Activated T-cell treated with anti-CD3 and anti-CD28 coated beads, Interleukin-2, amount 50 U/mL, for 72 hours (primary cell): ENCODE measurements at places on chromosomes 13 and 19. TPM values are rescaled to one million over a fixed set of nuclear protein-coding genes. Genes with fewer than 3 reads are reported as not detected.
A peak's percentile ranks its signal among the peaks of the same experiment; 100 is the strongest.

DNA sequence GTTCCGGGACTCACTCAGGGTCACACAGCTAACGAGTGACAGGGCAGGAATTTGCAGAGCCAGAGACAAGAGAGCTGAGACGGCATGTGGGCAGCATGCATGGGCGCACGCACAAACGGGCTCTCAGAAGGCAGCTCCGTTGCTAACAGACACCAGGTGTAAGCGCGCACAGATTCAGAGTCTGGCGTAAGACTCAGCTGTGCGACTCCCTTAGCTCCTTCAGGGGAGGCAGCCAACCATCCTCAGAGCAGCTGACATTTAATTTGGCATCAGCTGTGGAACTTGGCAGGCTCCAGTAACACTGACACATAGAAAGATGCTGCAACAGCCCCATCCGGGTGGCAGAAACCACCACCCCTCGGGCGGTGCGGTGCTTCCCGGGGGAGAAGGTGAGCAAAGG, 7.5 kb upstream of the TM6SF2 start:
- H3K4me1 ChIP-seq = no peaks in the 10 kb centered on the region
- H3K4me3 ChIP-seq = no peak overlapping the region
- no peak overlapping the region for H3K27ac ChIP-seq
- H3K36me3 ChIP-seq = peaks cover 21% of the 10 kb centered on the region
- DNase-seq = no peak

GRCh38 chr19:16562608-16563025, 9.6 kb downstream of the SLC35E1 start:
- H3K27ac ChIP-seq = no peak overlapping the region
- DNase-seq = no peak
- peaks cover 11% of the 10 kb centered on the region for H3K36me3 ChIP-seq
- peaks cover 12% of the 10 kb centered on the region for H3K4me1 ChIP-seq

- H3K4me1 ChIP-seq = peaks cover 11% of the 10 kb centered on the region
- H3K4me3 ChIP-seq = no peak overlapping the region
- peaks cover 1% of the 10 kb centered on the region for H3K36me3 ChIP-seq
- DNase-seq = no peak
- H3K27me3 ChIP-seq = no peaks in the 10 kb centered on the region
These were observed 10.3 kb downstream of the DDA1 start for GRCh38 chr19:17319473-17320238.

GRCh38 chr13:42083138-42083770, 34.8 kb downstream of the DGKH start:
- H3K4me3 ChIP-seq = peak overlapping the region; percentile 67
- peaks cover 9% of the 10 kb centered on the region for H3K4me1 ChIP-seq
- no peak for DNase-seq
- peaks cover 15% of the 10 kb centered on the region for H3K36me3 ChIP-seq
- peak overlapping the region; percentile 80 for H3K27ac ChIP-seq

- H3K36me3 ChIP-seq = no peaks in the 10 kb centered on the region
- no peaks in the 10 kb centered on the region for H3K4me1 ChIP-seq
- no peak for DNase-seq
- no peaks in the 10 kb centered on the region for H3K27me3 ChIP-seq
These were observed 141.5 kb downstream of the TDRD3 start for GRCh38 chr13:60538566-60538965.

DNA sequence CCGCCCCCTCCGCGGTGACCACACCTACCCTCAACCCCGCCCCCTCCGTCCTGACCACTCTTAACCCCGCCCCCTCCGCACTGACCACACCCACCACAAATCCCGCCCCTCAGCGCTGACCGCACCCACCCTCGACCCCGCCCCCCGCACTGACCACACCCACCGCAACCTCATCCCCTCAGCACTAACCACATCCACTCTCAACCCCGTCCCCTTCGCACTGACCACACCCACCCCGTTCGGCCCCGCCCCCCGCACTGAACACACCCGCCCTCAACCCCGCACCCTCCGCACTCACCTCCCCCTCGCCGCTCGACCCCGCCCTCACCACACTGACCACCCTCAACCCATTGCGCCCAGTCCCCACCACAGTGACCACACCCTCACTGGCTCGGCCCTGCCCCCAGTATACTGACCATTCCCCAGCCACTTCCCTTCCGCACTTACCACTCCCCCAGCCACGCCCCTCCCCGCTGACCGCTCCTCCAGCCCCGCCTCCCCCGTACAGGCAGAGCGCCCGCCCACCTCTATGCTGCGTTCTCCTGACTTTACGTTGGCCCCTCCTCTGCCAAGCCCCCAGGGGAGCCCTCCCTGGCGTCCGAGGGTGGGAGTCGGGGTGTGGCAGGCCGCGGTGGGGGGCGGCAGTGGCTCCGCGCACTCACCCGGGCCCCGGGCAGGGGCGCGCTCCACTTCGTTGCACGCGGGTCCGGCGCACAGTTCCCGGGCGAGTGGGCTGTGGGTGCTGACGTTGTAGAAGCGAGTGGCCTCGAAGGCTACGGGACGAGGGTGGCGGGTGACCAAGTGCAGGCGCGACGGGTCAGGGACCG, 8.4 kb downstream of the F2RL3 start:
- H3K27ac ChIP-seq = peak overlapping the region; percentile 89
- H3K27me3 ChIP-seq = peaks cover 36% of the 10 kb centered on the region
- H3K4me3 ChIP-seq = peak overlapping the region; percentile 74
- peaks cover 5% of the 10 kb centered on the region for H3K4me1 ChIP-seq

DNA sequence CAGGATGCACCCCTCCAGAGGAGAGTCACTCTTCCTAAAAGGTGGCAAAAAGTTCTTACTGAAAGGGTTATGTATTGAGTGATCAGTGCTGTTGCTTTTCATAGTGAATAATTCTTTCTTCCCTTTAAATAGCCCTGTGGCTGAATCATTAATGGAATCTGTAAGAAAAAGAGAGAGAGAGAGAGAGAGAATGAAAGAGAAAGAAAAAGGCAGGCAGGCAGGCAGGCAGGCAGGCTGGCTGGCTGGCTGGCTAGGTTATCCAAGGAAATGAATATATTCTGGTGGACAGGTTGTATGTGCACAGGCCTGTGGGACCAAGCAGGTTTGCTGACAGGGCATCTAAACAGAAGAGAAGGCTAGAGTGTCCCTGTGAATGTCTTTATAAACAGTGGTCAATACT, 100.5 kb downstream of the DLEU7 start:
- H3K27ac ChIP-seq = no peak overlapping the region
- no peak overlapping the region for H3K4me3 ChIP-seq
- DNase-seq = no peak
- H3K27me3 ChIP-seq = no peaks in the 10 kb centered on the region
- H3K36me3 ChIP-seq = no peaks in the 10 kb centered on the region

DNA sequence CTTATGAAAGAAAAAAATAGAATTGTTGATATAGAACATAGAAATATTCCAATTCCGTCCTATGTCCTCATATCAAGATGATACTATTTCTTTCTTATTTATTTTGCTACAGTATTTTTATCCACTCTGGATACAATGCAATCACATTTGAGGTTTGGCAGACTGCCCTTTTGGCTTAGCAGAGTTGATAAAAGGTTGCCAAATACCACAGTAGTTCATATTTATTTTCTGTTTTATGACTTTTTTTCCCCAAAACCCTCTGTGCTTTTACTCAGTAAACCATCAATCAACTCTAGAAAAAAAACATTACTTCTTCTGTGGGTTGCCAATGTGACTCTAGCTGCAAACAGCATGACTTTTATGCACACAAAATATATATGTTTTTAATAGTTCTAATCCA, 424.5 kb downstream of the PCDH9 start:
- H3K4me1 ChIP-seq = no peaks in the 10 kb centered on the region
- no peaks in the 10 kb centered on the region for H3K27me3 ChIP-seq
- no peak overlapping the region for H3K27ac ChIP-seq
- no peak overlapping the region for H3K4me3 ChIP-seq
- H3K36me3 ChIP-seq = no peaks in the 10 kb centered on the region

- peaks cover 21% of the 10 kb centered on the region for H3K27me3 ChIP-seq
- DNase-seq = no peak
- H3K4me1 ChIP-seq = no peaks in the 10 kb centered on the region
- no peak overlapping the region for H3K4me3 ChIP-seq
These were observed 87.3 kb downstream of the ERCC5 start for GRCh38 chr13:102933122-102933521.

Gene ETV2
- total RNA-seq = 2.5 TPM

Gene CD22
- total RNA-seq = 44.5 TPM

DNA sequence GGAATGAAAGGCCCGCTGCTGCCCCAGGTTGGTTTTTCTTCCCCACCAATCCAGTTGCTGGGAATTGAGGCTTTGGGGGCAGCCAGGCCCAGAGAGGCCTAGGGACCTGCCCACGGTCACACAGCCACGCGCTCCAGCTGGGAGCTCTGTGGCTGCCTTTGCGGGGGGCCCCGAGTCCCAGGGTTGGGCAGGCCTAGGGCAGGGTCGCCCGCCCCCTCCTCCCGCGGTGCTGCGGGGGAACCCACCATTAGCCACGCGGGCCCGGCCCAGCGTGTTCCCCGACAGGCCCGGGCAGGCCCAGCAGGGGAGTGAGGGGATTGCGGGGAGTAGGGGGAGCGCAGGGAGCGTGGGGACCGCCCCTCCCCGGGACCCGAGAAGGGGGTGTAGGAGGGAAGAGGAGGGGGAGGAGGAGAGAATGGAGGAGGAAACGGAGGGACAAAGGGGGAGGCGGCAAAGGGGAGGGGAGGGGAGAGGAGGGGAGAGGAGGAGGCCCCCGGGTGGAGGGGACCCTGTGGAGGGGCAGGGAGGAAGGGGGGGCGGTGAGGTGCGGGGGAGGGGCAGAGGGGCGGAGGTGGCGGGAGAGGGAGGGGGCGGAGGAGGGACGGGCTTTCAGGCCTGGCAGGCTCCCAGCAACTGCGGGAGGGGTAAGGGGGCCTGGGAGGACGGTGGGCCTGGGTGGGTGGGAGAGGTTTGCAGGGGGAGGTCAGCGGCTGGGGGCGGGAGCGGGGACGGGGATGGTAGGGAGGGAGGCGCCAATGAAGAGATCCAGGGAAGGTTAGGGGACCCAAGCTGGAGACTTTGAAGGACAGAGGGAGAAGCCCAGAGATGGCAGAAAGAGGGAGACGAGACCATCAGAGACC, 12.9 kb upstream of the TLE2 start:
- H3K36me3 ChIP-seq = no peaks in the 10 kb centered on the region
- no peak overlapping the region for H3K4me3 ChIP-seq
- peaks cover 16% of the 10 kb centered on the region for H3K4me1 ChIP-seq

GRCh38 chr13:113928685-113929627, 44.9 kb downstream of the C13orf46 start:
- DNase-seq = no peak
- peaks cover 40% of the 10 kb centered on the region for H3K27me3 ChIP-seq
- peaks cover 13% of the 10 kb centered on the region for H3K4me1 ChIP-seq
- H3K4me3 ChIP-seq = no peak overlapping the region
- no peaks in the 10 kb centered on the region for H3K36me3 ChIP-seq
- H3K27ac ChIP-seq = no peak overlapping the region

DNA sequence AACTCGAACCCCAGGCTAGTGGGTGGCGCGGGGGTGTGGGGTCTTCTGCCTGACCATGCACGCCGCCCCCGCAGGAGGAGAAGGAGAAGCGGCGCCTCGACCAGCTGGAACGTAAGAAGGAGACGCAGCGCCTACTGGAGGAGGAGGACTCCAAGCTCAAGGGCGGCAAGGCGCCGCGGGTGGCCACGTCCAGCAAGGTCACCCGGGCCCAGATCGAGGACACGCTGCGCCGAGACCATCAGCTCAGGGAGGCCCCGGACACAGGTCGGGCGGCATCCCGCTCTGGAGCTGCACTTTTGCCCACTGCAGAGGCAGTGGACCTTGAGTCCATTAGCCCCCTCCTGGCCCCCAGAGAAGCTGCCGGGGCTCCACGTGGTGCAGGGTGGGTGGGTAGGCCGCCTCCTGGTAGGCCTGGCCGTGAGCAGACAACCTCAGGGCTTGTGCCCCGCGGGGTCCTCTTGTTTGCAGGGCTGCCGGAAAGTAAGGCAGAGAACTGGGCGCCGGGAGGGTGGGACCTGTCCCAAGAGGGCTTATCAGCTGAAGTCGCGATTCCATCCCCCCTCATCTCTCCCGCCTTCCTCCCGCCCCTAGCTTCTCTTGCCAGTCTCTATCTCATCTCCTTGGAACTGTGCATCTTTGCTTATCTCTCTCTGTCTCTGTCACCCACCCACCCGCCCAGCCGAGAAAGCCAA, 9.9 kb downstream of the CCDC124 start:
- peaks cover 2% of the 10 kb centered on the region for H3K36me3 ChIP-seq
- peaks cover 22% of the 10 kb centered on the region for H3K4me1 ChIP-seq
- H3K27ac ChIP-seq = no peak overlapping the region
- DNase-seq = no peak

Gene PCCA
- 10.5 TPM for total RNA-seq

Gene PCDH9
- 0.34 TPM for total RNA-seq

DNA sequence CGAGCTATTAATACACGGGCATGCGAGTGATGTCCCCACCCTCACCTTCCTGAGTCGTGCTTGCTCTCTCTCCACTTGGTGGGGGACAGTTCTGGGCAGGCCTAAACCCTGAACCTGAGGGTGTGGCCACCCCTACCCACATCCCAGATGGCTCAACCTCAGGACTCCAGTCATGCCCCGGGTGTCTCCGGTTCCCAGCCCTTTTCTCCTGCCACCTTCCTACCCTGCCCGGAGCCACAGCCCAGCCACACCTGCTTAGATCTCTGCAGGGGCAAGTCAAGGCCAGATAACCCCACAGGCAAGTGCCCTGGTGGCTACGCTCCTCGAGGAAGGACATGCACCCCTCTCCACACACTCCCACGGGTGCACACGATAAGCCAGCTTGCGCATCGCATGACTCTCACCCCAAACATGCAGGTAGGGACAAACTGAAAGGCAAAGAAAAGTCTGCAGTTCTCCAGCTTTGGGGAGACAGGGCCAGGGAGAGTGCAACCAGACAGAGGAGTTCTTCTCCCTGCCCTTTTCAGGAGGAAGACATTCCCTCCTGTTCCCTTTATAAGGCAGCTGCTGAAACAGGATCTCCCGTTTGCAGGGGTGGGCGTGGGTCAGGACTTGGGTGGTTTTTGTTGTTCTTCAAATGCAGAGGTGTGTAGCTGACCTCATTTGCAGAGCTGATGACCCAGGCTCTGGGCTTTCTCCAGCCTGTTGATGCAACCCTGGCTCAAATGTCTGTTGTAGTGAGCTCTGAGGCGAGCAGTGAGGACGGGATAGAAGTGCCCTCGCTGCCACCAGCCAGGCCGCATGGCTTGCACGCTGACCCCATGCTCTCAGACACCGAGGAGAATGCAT, 88.6 kb downstream of the DPF1 start:
- no peak overlapping the region for H3K4me3 ChIP-seq
- DNase-seq = no peak
- no peaks in the 10 kb centered on the region for H3K4me1 ChIP-seq
- no peak overlapping the region for H3K27ac ChIP-seq
- no peaks in the 10 kb centered on the region for H3K36me3 ChIP-seq
- no peaks in the 10 kb centered on the region for H3K27me3 ChIP-seq

DNA sequence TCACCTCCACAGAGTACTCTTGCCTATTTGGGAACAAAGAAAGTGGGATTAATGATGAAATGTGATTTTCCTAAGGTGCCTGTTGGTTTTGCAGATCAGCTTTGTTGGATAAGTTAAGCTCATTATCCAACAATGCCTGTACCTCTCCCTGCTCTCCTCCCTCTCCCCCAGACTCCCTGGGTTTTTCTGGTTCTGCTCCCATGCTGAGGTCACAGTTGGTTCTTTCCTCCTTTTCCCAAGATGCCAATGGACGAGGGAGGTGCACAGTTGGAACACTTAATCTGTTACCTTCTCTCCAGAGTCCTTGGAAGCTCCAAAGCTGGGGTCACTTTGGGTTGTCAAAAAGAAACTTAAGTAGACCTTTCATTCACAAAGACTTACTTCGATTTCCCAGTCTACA, 1.6 kb downstream of the OXGR1 start:
- H3K27me3 ChIP-seq = peaks cover 39% of the 10 kb centered on the region
- no peak overlapping the region for H3K27ac ChIP-seq
- no peak for DNase-seq
- H3K36me3 ChIP-seq = peaks cover 4% of the 10 kb centered on the region

GRCh38 chr19:18437491-18438330, at the start of gene ISYNA1:
Gene ISYNA1 (minus strand): TSS chr19:18438133. CDS start chr19:18437979, 154 bp downstream.
- H3K4me1 ChIP-seq = peaks cover 22% of the 10 kb centered on the region
- H3K4me3 ChIP-seq = peak within 1 kb of the TSS; percentile 73
- peaks cover 6% of the 10 kb centered on the region for H3K36me3 ChIP-seq
- H3K27me3 ChIP-seq = no peaks in the 10 kb centered on the region
- H3K27ac ChIP-seq = no peak within 1 kb of the TSS

Gene C5AR1
- 1.8 TPM for total RNA-seq

Gene CHST8
- total RNA-seq = not detected

Gene TGFBR3L
- total RNA-seq = 9.7 TPM
